ENCODE measurements at places on chromosomes 12 and 14. TPM values are rescaled to one million over a fixed set of nuclear protein-coding genes. Genes with fewer than 3 reads are reported as not detected.

DNA sequence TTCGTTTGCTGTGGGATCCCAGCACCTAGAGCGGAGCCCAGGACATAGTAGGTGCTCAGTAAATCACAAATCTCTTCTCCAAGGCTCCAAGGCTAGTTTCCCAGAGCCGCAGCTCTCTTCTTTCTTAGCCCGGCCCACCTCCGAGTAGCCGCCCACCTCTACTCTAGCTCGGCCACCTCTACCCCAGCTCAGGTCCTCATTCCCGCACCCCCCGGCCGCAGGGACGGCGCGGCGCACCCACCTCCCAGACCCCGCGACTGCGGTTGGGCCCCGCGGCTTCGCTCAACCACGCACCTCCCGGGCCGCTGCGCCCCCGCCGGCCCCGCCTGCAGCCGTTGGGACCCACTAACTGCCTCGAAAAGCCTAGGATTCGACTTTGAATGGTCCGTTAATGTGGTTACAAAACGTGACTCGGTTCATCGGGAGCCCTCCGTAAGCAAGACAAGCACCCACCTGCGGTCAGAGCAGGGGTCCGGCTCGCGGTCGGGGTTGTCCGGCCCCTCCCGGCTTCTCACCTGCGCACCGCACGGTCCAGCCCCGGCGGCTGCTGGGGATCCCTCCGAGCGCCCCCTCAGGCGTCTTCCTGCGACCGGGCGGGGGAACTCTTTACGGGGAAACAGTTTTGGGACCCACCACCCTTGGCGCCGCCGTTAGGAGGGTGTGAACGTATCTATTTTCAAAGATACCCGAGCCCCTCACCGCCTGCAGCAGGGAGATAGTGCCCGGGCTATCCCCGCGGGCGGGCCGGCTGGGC, at the start of gene SLC2A14:
SLC2A14 (minus strand) TSS at position 350 of the 754 bp plus-strand sequence. CDS start 3,035 bp downstream, outside the sequence.
- no peaks in the 10 kb centered on the region for H3K36me3 ChIP-seq
- no peaks in the 10 kb centered on the region for H3K27me3 ChIP-seq
- no peak for DNase-seq
- no peak within 1 kb of the TSS for H3K4me3 ChIP-seq
- H3K27ac ChIP-seq, result peak within 1 kb of the TSS; percentile 5

DNA sequence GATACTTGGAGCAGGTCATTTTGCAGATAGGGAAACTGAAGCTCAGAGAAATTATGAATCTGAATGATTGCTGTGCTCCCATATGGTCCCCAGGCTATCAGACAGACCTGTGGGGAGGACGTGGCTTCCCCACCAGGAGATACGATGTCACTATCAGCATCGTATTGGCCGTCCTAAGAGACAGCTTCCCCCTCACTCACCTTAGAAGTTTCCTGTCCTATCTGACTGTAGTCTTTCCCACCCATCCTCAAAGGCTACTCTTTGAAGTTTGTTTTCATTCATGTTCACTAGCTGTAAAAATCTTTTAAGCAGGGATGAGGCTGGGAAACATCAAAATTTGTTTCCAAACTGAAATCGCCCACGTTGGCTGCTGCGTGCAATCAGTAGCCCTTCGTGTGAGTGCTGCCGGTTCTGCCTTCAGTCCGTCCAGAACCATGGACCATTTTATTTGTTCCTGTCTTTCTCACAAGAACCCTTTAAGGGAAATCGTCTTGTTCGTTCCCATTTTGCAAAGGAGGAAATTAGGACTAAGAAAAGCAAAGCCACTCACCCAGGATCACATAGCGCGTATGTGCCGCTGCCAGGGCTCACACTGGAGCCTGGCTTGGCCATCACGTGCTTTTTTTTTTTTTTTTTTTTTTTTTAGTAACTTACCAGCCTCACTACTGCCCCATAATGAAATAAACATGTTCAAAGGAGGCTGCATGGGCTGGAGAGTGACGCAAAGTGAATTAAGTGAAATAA, 1.0 kb upstream of the KDM2B start:
- no peaks in the 10 kb centered on the region for H3K27me3 ChIP-seq
- peaks cover 41% of the 10 kb centered on the region for H3K4me1 ChIP-seq
- peak overlapping the region; percentile 96 for H3K27ac ChIP-seq
- no peak for DNase-seq
- no peaks in the 10 kb centered on the region for H3K36me3 ChIP-seq

- H3K27me3 ChIP-seq, result no peaks in the 10 kb centered on the region
- H3K27ac ChIP-seq, result no peak overlapping the region
- peaks cover 17% of the 10 kb centered on the region for H3K4me1 ChIP-seq
- DNase-seq, result no peak
- H3K4me3 ChIP-seq, result no peak overlapping the region
These were observed 4.9 kb downstream of the GMFB start for GRCh38 chr14:54483846-54484245.

- no peaks in the 10 kb centered on the region for H3K36me3 ChIP-seq
- peaks cover 60% of the 10 kb centered on the region for H3K4me1 ChIP-seq
- DNase-seq, result no peak
- no peak overlapping the region for H3K27ac ChIP-seq
These were observed 6.7 kb upstream of the PRPF40B start for GRCh38 chr12:49616533-49617219.

GRCh38 chr14:64531567-64531966, 9.0 kb upstream of the HSPA2 start:
- H3K27ac ChIP-seq, result no peak overlapping the region
- no peaks in the 10 kb centered on the region for H3K36me3 ChIP-seq
- H3K4me3 ChIP-seq, result no peak overlapping the region
- H3K4me1 ChIP-seq, result peaks cover 9% of the 10 kb centered on the region
- H3K27me3 ChIP-seq, result no peaks in the 10 kb centered on the region

- no peak for DNase-seq
- H3K4me3 ChIP-seq, result no peak overlapping the region
- H3K4me1 ChIP-seq, result no peaks in the 10 kb centered on the region
These were observed 34.3 kb upstream of the TTC7B start for GRCh38 chr14:90850487-90850886.

GRCh38 chr12:88650715-88651114, 70.4 kb upstream of the KITLG start:
- H3K27me3 ChIP-seq, result no peaks in the 10 kb centered on the region
- DNase-seq, result no peak
- no peaks in the 10 kb centered on the region for H3K4me1 ChIP-seq
- H3K27ac ChIP-seq, result no peak overlapping the region

DNA sequence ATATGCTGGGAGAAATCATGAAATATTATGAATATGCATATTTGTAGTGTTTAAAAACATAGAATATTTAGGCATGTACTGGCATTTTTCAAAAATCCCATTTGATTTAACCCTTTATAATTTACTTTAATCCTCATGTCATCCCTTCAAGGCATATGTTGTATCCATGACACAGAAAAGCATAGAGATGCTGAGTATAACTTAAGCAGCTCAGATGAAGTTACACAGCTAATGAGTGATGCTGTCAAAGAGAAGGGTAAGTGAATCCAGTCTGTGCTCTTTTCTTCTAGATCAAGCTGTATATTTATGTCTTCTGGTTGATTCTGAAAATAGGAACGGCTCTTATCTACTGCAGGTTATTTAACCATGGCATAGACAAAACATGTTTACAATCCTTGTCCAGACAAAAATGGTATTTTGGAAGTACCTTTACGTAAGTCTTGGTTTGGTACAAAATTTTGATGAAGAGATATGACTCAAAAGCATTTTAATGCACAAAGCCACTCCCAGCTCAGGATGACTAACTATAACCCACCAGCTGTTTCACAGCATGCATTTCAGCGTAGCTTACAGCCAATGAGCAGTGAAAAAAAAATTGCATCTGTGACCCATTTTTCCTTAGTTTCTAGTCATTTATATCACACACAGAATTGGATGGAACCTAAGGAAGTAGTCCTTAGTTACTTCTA, 201.7 kb downstream of the STXBP6 start:
- peaks cover 25% of the 10 kb centered on the region for H3K4me1 ChIP-seq
- no peaks in the 10 kb centered on the region for H3K36me3 ChIP-seq
- H3K27me3 ChIP-seq, result no peaks in the 10 kb centered on the region

DNA sequence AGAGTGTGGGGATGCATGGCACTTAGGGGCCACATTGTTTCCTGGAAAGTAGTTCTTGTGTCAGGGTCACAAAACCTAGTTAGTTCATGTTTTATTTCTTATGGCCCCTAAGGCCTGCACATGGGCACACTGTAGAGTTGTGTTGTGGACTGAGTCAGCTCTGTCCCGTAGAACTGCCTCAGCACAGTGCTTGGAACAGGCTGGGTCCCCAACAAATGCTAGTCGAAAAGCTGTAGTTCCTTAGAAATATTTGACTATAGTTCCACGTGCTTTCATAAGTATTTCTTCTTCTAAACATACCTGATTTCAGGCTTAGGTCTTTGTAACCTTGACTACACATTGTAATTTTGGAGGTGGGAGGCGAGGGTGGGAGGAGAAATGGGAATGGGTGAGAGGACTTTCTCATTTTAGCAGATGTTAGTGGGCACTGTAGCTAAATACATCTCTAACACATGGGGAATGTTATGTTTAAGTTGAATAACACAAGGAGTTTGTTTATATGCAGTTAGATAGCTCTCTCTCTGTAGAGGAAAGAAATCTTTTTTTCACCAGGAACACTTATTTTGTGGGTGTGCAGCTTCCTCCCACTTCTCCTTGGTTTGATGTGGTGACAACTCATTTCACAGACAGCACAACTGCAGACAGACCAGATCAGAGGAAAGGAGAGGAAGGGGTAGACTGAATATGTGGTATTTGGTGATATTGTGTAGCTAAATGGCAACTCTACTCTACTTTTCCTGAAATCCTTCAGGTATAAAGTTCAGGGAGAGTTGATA, 39.5 kb upstream of the DACT1 start:
- no peak overlapping the region for H3K27ac ChIP-seq
- no peaks in the 10 kb centered on the region for H3K27me3 ChIP-seq

- DNase-seq, result peak; percentile 26
- H3K4me1 ChIP-seq, result no peaks in the 10 kb centered on the region
- no peaks in the 10 kb centered on the region for H3K27me3 ChIP-seq
- H3K4me3 ChIP-seq, result no peak overlapping the region
- no peak overlapping the region for H3K27ac ChIP-seq
- H3K36me3 ChIP-seq, result no peaks in the 10 kb centered on the region
These were observed 9.2 kb downstream of the CD69 start for GRCh38 chr12:9751204-9752144.

- no peak overlapping the region for H3K27ac ChIP-seq
- H3K27me3 ChIP-seq, result no peaks in the 10 kb centered on the region
- H3K36me3 ChIP-seq, result no peaks in the 10 kb centered on the region
- H3K4me3 ChIP-seq, result no peak overlapping the region
- no peaks in the 10 kb centered on the region for H3K4me1 ChIP-seq
- no peak for DNase-seq
These were observed 65.5 kb downstream of the SVOP start for GRCh38 chr12:108955225-108955835.

DNA sequence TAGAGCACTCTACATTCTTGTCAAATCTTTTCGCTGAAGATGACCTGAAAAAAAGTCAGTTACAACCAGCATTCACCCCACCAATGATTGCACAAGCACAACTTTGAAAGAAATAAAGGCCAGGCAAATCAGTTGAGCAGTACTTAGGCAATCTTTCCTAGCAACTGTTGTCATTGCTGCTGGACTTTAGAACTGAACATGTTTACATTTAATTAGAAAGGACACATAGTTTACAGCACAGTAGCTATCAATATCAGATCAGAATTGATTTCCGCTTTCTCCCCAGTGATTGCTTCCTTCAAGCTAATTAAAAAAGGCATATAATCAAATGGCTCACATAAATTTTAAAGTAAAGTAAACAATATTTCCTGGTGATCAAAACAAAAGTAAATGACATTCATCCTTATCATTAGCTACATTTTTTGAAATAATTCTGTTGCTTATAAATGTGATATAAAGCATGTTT, 128.4 kb downstream of the FOXA1 start:
- H3K36me3 ChIP-seq, result peaks cover 3% of the 10 kb centered on the region
- H3K27me3 ChIP-seq, result no peaks in the 10 kb centered on the region
- peak; percentile 85 for DNase-seq
- H3K4me3 ChIP-seq, result no peak overlapping the region
- peak overlapping the region; percentile 91 for H3K27ac ChIP-seq
- peaks cover 24% of the 10 kb centered on the region for H3K4me1 ChIP-seq

GRCh38 chr14:31320922-31321766, 99.2 kb downstream of the HEATR5A start:
- no peak overlapping the region for H3K27ac ChIP-seq
- H3K4me3 ChIP-seq, result no peak overlapping the region
- H3K36me3 ChIP-seq, result no peaks in the 10 kb centered on the region
- H3K4me1 ChIP-seq, result no peaks in the 10 kb centered on the region
- DNase-seq, result no peak

GRCh38 chr12:114529966-114530365, 124.0 kb upstream of the TBX5 start:
- H3K4me1 ChIP-seq, result no peaks in the 10 kb centered on the region
- no peaks in the 10 kb centered on the region for H3K27me3 ChIP-seq
- no peak for DNase-seq
- no peaks in the 10 kb centered on the region for H3K36me3 ChIP-seq
- no peak overlapping the region for H3K27ac ChIP-seq

- DNase-seq, result no peak
- H3K36me3 ChIP-seq, result no peaks in the 10 kb centered on the region
- no peak overlapping the region for H3K4me3 ChIP-seq
- H3K27me3 ChIP-seq, result no peaks in the 10 kb centered on the region
These were observed 3.4 kb downstream of the CYP46A1 start for GRCh38 chr14:99687284-99688209.

DNA sequence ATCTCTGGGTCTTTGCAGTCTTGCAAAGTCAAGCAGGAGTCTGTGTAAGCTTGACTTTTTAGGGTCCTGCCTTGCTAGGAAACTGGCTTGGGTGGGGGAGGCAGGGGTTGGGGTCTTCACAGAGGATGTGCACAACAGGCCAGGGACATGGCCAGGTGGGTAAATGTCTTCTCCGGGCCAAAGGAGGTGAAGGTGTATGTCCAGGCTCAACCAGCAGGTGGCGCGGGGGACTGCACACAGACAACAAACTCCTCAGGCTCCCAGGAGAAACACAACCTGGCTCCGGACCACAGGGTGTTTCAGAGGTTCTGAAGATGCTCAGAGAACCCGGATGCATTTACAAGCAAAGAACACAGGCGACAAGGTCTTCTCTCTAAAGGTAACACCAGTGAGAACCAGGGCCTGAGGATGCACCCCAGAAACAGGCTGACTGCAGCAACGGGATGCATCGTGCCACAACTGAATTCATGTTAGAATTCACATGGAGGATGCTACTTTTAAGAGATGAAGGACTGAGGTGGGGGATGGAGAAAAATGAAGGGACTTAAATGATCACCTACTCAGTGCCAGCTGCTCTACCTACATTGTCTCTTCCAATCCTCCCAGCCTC, 56.0 kb downstream of the PLEKHG3 start:
- H3K27me3 ChIP-seq, result no peaks in the 10 kb centered on the region
- DNase-seq, result peak; percentile 70
- peaks cover 80% of the 10 kb centered on the region for H3K4me1 ChIP-seq
- peak overlapping the region; percentile 92 for H3K27ac ChIP-seq
- H3K4me3 ChIP-seq, result no peak overlapping the region

The OAS3 gene
- total RNA-seq, result 22.1 TPM

The MAP3K12 gene
- total RNA-seq, result 3.9 TPM

The ACOT6 gene
- total RNA-seq, result not detected

The MED13L gene
- total RNA-seq, result 168 TPM

The LRRC9 gene
- 1.2 TPM for total RNA-seq

The FLVCR2 gene
- 13.4 TPM for total RNA-seq

The LTB4R2 gene
- 10.3 TPM for total RNA-seq

The PAN2 gene
- total RNA-seq, result 25.7 TPM

The CELA1 gene
- not detected for total RNA-seq

Data from Caco-2 (cell line).